ENCODE measurements at places on chromosomes 5 and 9.

- no peak for DNase-seq
These were observed 90.2 kb upstream of the CACNA1B start for GRCh38 chr9:137787381-137787780.

DNA sequence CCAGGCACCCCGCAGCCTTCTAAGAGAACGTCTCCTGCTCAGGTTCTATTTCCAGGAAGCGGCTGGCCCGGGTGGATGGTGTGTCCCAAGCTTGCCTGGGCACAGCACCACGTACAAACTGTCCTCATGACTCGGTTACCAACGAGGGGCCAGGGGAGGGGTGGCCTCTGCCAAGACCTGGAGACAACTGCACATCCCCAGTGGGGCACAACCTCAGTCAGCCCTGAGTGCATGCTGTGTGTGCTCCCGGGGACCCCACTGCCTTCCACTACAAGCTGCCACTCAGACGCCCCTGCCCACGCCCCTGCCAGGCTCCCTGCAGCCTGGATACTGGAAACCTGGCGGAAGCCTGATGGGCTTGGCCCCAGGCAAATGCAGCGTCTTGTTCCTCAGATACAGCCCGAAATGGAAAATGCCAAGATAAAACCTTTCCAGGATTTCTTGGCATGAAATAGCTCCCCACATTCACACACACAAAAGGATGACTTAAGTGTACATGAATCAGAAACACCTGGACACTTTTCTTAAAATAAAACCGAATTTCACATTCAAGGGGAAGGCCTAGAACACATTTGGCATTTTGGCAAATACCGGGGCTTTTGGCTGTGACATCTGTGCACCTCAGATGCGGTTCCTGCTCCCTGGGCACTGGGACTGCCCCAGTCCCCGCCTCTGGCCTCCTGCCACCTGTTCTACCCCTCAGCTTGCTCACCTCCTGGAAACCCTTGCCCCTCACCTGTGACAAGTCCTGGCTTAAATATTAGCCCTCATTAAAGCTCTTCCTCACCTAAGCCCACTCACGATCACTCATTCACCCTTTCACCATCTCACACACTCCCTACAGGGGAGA, 62.5 kb downstream of the COL23A1 start:
- DNase-seq = no peak

- no peak for DNase-seq
These were observed 7.9 kb upstream of the HAND1 start for GRCh38 chr5:154485850-154486426.

DNA sequence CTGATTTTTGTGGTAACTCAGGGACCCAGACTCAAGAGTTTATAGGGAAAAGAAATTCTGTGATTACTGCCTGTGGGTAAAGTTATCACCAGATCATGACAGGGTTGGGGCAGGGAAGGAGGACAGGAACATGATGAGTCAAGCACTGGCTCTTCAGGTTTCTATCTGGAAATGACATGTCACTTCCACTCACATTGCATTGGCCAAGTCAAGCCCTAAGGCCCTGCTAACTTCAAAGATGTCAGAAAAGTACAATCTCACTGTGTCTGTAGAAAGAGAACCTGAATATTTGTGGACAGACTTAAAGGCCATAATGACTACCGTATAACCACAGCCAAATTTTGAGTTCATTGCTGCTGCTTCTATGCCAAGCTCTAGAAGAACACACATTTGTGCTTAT, 187.7 kb downstream of the TLE4 start:
- DNase-seq = no peak

DNA sequence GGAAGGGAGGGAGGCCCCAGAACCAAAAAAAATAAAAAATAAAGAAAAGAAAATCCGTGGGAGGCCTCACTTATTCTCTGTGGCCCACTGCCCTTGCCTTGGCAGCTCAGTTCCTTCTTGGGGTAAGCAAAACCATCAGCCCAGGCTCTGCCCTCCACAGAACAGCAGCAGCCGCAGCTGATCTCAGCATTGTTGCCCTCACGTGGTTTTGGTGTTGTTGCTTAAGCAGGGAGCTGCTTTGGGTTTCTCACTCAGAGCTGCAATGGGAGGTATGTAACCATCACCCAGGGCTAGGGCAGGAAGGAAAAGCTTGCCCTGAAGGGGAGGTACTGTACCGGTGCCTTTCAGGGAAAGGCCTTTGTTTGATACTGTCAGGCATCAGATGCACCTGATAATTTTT, 374.7 kb upstream of the WWC1 start:
- DNase-seq = no peak

GRCh38 chr5:1008451-1009358, at the start of gene NKD2:
Gene NKD2 (plus strand): TSS chr5:1008802. CDS start chr5:1009058, 256 bp downstream.
- DNase-seq = no peak

GRCh38 chr5:155906046-155906445, 420.9 kb upstream of the SGCD start:
- no peak for DNase-seq

- DNase-seq = no peak
These were observed 8.1 kb downstream of the CDKN2A start for GRCh38 chr9:21985964-21986667.

DNA sequence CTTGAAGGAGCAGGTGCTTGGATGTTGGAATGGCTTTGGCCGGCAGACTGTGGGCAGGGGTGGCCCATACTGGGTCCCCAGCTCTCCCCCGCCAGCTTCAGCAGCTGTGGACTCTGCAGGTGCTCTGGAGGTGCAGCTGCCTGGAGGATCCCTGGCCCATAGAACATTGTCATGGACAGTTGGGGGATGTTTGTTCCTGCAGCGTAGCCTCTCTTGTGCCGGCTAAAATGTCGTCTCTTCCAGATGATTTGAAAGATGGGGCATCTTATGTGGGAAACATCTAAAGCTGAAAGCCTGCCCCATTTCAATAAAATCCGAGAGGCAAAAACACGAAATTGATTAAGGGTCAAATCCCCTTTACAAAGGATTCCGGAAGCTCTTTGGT, 13.5 kb upstream of the SLC6A19 start:
- no peak for DNase-seq

GRCh38 chr5:57725658-57726504, 243.3 kb upstream of the ACTBL2 start:
- no peak for DNase-seq

DNA sequence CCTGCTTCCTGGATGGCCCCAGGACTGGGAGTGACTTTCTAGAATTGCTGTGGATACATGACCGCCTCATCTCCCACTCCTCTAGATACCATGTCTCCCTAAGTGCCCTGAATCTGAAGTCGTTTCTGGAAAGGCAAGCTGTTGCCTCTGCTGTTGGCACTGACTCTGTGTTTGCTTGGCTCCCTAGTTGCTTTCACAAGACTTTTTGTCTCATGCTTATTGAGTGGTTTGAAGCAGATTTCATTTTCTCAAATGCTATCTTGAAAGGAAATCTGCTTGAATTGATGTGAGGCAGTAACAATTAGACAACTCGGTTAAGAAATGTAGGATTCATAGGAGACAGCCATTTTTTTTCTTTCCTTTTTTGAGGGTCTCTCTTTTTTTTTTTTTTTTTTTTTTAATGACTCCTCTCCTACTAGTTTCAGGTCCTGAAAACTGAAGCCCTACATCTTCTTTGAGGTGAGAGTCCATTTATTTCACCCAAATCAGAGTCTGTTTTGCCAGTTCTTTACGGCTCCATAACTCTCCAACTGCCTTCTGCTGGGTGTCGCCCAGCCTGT, 65.9 kb downstream of the PRDM6 start:
- DNase-seq = no peak

GRCh38 chr5:56356836-56357160, 123.7 kb upstream of the ANKRD55 start:
- DNase-seq = no peak

- no peak for DNase-seq
These were observed 233.9 kb upstream of the TBCA start for GRCh38 chr5:78009937-78010527.

DNA sequence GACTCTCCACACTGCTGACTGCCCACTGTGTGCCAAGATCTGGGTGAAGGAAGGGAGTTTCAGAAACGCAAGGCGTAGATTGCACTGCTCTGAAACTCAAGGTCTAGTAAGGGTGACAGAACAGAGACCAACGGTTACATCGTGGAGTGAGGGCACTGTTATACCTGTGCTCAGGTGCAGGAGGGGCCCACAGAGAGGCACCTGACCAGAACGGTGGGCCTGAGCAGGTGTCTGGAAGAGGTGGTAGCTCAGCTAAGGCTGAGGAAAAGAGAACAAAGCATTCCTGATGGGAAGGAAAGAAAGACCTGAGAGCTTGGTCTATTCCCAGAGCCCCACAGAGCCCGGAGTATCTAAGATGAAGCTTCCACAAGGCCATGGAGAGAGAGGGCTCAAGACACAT, 267.2 kb downstream of the MED10 start:
- DNase-seq = no peak

- no peak for DNase-seq
These were observed 121.7 kb downstream of the GLIS3 start for GRCh38 chr9:4177970-4178758.

DNA sequence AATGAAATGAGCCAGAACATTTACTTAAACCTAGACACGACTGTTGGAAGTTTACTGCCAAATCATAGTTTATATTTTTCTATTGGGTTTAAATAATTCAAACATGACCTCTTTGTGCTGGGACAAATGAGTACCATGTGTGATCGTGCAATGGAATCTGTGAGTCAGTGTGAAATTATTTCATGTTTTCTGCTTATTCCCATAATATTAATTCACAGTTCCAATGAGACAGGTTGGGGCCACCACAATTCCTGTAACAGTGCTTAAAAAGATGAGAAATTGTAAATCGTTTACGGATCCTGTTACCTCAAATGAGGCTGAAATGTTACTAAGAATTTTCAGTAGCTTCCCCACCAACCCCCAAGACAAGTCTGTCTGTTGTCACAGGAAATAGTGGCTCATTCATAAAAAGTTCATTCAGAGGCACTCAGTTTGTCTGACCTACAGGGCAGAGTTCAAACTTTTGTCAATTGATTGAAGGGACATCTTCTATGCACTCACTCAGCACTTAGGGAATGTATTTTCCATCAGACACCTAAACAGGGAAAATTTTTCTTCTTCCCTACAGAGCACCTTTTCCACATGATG, 563.9 kb upstream of the ADAMTS16 start:
- DNase-seq = no peak

DNA sequence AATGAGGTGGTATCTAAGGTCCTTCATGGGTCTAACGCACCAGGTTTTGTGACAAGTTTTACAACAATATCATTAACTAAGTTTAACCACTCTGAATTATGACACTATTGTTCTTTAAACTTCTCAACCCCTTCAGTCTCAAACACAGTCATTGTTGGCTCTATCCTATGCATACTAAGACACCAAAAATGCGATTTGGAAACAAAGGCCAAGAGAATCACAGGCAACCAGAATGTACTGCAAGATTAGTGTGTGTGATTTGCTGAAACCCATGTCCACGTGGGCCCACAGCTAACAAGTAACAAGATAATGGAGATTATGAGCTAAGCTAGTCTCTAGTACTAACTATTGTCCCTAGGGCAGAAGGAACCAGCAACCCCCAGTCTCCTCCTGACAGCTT, 142.2 kb upstream of the RANBP3L start:
- DNase-seq = no peak

- no peak for DNase-seq
These were observed 77.0 kb downstream of the OXCT1 start for GRCh38 chr5:41793141-41793770.

DNA sequence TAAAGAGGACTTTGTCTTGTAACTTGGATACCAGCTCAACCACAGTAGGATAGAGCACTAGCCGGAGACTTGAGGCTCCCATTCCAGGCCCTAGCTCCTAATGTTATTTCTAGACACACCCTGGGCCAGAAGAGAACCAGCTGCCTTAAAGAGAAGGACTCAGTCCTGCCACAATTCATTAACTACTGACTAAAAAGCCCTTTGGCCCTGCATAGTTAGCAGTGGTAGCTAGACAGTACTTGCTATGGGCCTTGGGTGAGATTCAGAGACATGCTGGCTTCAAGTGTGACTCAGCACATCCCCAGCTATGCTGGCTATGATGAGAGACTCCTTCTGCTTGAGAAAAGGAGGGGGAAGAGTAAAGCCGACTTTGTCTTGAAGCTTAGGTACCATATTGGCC, 47.3 kb downstream of the TMEM167A start:
- DNase-seq = no peak

DNA sequence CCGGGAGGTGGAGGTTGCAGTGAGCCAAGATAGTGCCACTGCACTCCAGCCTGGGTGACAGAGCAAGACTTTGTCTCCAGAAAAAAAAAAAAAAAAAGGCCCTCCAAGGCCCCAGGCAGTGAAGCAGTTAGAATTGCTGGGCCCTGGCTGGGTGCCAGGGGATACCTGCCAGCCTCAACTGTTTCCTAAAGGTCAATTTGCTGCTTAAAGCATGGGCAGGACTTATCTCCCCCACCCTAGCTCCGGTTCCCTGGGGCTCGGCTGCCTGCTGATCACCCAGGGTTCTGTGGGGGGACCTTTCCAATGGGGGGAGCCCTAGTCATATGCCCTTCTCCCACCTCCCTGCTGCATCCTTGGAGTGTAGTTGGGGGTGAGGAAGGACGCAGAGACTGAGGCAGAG, 25.7 kb downstream of the NCS1 start:
- DNase-seq = no peak

GRCh38 chr9:6973762-6974161, 216.0 kb downstream of the KDM4C start:
- DNase-seq = no peak

DNA sequence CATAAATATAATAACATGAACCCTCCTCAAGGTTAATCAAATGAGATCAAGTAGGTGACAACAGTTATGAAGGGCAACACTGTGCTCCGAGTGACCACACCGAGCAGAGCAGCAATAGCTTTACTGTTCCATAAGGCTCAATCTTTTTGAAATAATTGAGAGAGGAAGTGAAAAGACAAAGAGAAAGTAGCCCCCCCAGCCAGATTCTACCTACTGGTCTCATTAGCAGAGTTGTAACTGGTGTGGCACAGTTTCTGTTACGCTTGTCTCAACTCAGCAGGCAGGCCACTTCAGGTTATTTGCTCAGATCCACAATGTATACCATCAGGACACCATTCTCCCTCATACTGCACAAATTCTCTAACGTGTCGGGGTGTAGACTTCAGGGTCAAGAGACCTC, 14.0 kb downstream of the PRUNE2 start:
- DNase-seq = no peak

DNA sequence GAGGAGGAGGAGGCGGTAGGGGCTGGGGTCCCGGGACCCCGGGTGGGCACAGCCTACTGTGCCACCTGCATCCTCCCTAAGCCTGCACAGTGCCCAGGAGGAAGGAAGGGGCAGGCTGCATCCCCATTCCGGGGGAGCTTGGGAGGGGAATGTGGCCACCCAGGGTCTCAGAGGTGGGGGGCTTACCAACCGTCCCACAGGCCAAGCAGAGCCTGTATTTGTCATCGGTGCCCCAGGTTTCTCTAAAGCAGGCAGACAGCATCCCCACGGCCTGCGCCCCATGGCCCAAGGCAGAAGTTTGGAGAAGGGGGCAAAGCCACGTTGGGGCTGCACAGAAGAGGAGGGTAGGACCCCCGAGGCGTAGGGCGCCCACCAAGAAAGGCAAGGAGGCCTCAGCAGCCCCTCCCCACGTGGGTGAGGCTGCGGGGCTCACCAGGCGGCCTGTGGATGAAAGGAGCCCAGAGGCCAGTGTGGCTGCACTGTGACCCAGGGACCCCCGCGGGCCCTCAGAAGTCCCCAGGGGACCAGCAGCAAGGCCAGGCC, 507 bp upstream of the GPSM1 start:
- DNase-seq = no peak

- DNase-seq = no peak
These were observed 31.6 kb downstream of the DAP start for GRCh38 chr5:10729320-10730042.

GRCh38 chr9:83472764-83473163, 65.4 kb downstream of the FRMD3 start:
- no peak for DNase-seq

Measured in coronary artery (tissue), 2 donors.